Dermis microvascular lymphatic vessel endothelial cell (primary cell): ENCODE measurements at places on chromosomes 16 and 17. TPM values are rescaled to one million over a fixed set of nuclear protein-coding genes. Genes with fewer than 3 reads are reported as not detected.
A peak's percentile ranks its signal among the peaks of the same experiment; 100 is the strongest.

GRCh38 chr16:49350265-49351095 is 23.1 kb upstream of the C16orf78 start:
- peak; percentile 11 for DNase-seq

DNA sequence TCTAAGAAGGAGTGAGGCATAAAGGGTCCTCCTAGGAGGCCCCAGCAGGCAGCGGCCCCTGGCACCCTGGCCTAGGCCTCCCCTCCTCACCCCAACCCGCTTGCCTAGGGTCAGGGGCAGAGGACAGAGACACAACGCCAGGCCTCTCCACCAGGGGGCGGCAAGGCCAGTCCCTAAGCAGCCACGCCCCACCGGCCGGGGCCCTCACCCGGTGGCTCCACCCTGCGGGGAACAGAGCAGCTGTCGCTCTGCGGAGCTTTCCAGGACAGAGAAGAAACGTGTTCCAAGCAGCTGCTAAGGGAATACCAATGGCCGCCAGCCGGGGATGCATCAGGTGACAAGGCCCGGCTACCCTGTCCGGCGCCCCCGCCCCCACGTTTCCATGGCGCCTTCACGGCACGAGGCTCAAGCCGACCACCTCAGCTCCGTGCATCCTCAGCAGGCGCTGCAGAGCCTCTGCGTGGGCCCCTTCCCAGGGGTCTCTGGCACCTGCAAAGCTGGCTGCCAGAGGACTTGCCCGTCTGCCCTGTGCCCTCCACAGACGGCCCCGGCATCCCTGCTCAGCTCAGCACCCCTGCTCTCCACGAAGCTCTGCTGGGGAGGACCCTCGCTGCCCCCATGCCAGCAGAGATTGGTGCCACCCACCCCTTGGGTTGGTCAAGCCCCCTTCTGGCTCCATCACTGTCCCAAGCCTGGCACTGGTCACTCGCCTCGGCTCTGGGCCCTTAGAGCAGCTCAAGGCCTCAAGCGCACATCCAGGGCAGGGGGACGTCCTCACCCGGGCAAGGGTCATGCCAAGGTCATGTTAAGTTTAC is 5.6 kb downstream of the ZNF598 start:
- peak; percentile 69 for DNase-seq

GRCh38 chr16:50313596-50314478 is 47.5 kb downstream of the ADCY7 start:
- peak; percentile 33 for DNase-seq

DNA sequence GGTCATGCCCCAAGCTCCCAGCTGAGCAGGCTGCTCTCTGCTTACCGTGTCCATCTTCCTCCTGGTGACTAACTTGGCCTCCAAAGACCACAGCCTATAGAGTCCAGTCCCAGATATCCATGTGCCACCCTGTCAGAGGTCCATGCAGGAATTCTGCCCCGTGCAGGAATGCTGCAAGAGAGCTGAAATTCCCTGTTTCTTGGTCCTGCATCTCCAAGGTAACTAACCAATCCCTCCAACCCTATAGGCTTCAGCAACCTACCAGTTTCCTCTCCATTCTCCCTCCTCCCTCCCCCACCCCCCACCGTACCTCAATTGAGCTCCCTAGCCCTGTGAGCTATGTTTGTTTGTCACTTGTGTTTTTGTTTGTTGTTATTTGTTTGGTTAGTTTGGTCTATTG is 9.6 kb upstream of the MKS1 start:
- DNase-seq, result no peak

DNA sequence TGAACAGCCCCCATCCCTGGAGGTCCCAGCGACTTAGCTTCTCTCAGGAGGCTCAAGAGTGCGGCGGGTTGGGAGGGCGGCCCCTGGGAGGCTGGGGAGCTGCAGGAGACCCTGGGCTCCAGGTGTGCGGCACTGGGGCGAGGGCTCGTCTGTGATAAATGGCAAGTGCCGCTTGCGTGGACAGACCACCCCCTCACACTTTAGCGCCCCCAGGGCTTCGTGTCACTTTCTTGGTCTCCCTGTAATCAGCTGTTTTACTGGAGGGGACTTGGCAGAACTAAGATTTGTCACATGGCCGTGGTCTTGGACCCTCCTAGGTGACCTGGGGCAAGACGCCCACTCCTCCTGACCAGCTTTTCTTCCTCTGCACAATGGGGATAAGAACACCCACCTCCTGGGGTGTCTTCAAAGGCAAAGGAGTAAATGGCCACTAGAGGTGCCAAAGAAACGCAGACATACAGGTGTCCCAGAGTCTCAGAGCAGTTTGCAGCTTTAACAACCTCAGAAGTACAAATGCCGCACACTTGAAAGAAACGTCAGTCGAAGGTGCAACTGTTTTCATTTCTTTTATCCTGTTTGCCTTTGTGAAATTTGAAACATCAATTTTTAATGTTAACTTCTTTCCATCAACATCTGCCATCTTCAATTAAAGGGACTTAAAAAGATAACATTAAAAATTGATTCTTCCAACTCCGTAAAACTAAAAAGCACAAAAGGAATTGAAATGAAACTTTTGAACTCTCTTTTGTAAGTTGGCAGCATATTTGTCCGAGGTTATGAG is 946 bp downstream of the OSGIN1 start:
- no peak for DNase-seq

GRCh38 chr17:32355649-32356377 is 5.9 kb downstream of the ZNF207 start:
- no peak for DNase-seq

DNA sequence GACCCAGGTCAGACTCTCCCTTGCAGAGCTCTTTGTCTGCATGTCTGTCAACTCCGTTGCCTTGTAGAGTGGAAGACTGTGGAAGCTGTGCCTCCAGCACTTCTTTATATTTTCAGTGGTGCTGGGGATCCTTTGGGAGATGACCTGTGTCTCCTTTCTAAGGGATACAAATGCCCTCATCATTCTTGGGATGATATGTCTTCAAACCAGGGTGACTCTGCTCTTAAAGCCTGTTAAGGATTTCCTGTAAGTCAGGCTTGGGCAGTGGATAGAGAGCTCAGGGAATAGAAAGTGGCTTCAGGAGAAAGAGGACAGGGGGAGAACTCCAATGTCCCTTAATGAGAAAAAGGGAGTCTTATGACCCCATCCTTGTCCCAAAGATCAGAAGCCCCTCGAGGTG is 1.5 kb downstream of the HOXB3 start:
- DNase-seq, result no peak

- no peak for DNase-seq
These were observed 5.4 kb upstream of the SLC5A10 start for GRCh38 chr17:18946536-18946935.

- DNase-seq, result no peak
These were observed 338.7 kb downstream of the C16orf95 start for GRCh38 chr16:86978445-86979030.

DNA sequence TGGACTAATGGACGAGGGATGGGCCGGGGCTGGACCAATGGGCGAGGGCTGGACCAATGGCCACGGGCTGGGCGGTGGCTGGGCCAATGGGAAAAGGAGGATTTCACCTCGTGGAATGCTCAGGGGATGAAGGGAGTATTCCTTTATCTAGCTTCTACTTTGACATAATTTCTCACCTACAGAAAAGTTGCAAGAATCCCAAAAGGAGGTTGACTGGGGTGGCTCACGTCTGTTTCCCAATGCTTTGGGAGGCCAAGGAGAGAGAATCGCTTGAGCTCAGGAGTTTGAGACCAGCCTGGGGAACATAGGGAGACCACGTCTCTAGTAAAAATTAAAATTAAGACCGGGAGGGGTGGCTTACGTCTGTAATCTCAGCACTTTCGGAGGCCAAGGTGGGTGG is 5.7 kb upstream of the FLYWCH1 start:
- no peak for DNase-seq

DNA sequence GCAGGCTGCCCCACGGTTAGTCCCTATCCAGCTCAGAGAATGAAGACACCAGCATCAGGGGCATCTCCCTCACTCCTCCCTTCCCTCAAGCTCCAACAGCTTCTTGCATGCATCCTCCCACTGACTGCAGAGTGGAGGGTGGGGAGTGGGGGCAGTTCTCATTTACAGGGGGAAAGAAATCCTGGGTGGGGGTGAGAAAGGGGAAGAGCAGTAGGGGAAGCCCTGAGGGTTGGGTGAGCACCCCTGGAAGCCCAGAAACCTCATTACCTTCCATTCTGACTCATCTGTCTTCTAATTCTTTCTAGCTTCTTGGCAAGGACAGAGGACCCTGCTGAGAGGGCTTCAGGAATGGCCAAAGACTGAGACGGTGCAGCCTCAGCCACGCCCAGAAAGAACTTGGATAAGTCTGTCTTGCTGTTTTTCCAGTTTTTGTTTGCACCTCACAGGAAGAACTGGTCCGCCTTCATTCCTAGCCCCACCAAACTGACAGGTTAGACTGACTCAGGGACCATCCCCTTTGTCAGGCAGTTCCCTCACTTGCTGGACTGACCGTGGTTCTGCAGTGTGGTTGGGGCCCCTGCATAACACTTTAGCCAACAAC is 52.5 kb upstream of the WSB1 start:
- DNase-seq, result no peak

DNA sequence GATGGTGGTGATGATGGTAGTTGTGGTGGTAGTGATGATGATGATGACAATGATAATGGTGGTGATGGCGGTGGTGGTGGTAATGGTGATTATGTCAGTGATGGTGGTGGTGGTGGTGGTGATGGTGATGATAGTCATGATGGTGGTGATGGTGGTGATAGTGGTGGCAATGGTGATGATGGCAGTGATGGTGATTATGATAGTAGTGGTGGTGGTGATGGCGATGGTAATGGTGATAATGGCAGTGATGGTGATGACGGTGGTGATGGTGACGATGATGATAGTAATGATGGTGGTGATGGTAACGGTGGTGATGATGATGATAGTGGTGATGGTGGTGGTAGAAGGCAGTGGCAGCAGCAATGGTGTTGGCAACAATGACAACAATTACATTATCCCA is 55.3 kb downstream of the RBFOX3 start:
- no peak for DNase-seq

- peak; percentile 53 for DNase-seq
These were observed 521 bp downstream of the ATMIN start for GRCh38 chr16:81035975-81036750.

DNA sequence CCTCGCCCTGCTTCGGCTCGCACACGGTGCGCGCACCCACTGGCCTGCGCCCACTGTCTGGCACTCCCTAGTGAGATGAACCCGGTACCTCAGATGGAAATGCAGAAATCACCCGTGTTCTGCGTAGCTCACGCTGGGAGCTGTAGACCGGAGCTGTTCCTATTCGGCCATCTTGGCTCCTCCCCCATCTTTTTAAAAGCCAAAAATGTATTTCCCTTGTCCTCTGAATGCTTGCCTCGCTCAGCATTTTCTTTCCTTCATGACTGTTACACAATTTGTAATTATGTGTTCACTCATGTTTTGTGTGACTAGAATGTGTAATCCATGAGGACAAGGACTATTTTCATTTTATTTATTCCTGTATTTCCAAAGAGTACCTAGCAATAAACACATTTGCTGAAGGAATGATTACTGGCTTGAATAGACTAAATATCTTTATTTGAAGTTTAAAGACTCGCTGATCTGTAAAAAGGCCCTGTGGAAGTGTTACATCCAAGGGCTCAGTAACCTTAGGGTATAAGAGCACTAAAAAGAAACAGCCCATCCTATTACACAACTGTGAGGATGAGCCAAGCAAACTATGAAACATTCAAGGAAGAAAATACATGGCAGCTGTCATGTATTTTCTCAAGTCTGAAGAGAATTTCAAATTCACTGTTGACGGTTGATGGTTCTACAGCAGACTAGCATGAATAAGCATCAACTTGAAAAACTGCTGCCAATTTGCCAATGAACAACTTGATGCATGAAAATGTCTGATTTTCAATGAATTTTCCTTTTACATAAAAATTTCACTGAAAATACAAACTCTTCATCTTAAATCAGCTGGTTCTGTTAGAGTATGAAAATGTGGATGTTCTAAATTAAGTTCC is 192.6 kb downstream of the MYO1D start:
- DNase-seq, result no peak

DNA sequence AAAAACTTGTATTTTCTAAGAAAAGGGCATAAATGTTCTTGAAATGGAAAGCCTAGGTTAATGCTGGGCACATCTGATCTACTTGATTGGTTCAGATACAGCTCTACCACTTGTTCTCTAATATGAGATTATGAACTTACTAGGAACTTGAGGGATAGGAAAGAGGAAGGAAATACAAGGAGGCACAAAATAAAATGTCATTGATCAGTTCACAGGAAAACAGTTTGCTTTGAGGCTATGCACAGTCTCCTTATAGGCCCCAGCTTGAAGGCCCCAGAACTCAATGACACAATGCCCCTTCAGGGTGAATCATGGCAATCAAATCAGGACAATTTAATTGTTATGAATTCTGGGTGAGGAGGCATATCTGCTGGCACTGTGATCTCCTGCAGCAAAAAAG is 27.1 kb downstream of the NXPH3 start:
- DNase-seq, result no peak

DNA sequence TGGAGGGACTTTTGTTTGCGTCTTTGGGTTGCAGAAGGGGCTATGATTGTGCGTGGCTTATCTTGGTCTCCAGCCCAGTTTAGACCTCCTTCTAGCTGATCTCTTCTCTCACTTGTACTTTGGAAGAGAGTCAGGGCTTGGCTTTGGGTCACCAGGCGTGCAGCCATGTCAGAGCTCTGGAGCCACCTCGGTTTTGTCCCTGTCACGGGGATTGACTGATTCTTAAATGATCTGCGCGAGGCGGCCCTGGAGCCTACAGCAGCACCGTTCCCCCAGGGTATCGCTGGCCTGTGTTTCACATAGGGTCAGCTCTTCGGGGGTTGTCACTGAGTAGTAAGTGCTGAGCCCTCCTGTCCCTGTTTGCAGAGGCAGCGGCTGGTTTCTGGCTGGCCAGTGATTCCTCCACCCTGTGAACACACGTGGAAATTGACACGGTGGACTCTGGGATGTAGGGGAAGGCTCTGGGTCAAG is 209.8 kb upstream of the CHMP6 start:
- DNase-seq, result no peak

Gene NPW
- total RNA-seq, result 0.25 and 1.3 TPM in 2 replicates

Gene PRRT2
- total RNA-seq, result 0.25 TPM in 1 of 2 replicates, not detected in the other

Gene ATP2A3
- under 0.01 TPM in 1 of 2 replicates, not detected in the other for total RNA-seq

Gene RANGRF
- 10.4 and 13.4 TPM in 2 replicates for total RNA-seq

Gene MAF
- total RNA-seq, result 39.0 and 124 TPM in 2 replicates

Gene RNU2-1
- total RNA-seq, result not detected in 2 replicates

Gene TBC1D3H
- total RNA-seq, result not detected in 2 replicates

Gene CACNA1H
- under 0.01 TPM in 2 replicates for total RNA-seq

Gene GAS7
- 2.8 and 8.5 TPM in 2 replicates for total RNA-seq

Gene OMG
- total RNA-seq, result 1.7 and 14.5 TPM in 2 replicates

Gene C17orf50
- total RNA-seq, result not detected in 2 replicates

Gene TEKT5
- not detected in 2 replicates for total RNA-seq

Gene TBC1D3L
- total RNA-seq, result 1.2 and 3.7 TPM in 2 replicates

Gene ODAD4
- 0.13 and 0.25 TPM in 2 replicates for total RNA-seq
